ENCODE measurements at places on chromosomes 11 and 22.

- DNase-seq: no peak
Measured at GRCh38 chr11:86671531-86672006, 847 bp downstream of the ME3 start.

DNA sequence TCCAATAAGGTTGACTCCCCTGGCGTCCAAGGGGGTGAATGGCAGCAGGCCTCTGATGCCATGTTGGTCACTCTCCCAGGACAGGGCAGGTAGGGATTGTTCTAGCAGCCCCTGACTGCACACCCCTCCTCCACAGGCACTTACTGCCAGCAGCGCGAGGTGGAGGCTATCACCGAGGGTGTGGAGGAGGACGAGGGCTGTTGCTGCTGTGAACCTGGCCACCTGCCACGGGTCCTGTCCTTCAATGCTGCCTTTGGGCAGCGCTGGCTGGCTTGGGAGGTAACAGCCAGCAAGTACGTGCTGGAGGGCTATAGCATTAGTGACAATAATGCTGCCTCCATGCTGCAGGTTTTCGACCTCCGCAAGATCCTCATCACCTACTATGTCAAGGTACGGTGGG, 7.7 kb upstream of the SIPA1 start:
- DNase-seq: no peak

GRCh38 chr22:33909911-33910310, 10.4 kb downstream of the LARGE1 start:
- no peak for DNase-seq

- no peak for DNase-seq
Measured at GRCh38 chr11:118226296-118226695, 1.5 kb upstream of the JAML start.

GRCh38 chr22:42930810-42931420, 73.8 kb upstream of the ARFGAP3 start:
- no peak for DNase-seq
